ENCODE measurements at places on chromosomes 2 and 18.
A peak's percentile ranks its signal among the peaks of the same experiment; 100 is the strongest.

GRCh38 chr2:78263571-78263970 is 741.4 kb upstream of the LRRTM4 start:
- no peak for DNase-seq

- no peak for DNase-seq
These were observed 23.2 kb downstream of the DNAJC27 start for GRCh38 chr2:24948506-24948905.

DNA sequence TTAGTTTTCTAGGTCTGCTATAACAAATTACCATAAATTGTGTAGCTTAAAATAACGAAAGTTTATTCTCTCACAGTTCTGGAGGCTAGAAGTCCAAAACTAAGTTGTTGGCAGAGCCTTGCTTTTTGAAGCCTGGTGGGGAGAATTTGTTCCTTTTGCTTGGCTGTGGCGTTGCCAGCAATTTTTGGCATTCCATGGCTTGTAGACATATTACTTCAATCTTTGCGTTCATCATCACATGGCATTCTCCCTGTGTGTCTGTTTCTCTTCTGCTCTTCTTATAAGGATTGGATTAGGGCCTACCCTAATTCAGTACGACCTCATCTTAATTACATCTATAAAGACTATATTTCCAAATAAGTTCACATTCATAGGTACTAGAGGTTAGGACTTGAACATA is 217.7 kb downstream of the MBD5 start:
- peak; percentile 79 for DNase-seq

DNA sequence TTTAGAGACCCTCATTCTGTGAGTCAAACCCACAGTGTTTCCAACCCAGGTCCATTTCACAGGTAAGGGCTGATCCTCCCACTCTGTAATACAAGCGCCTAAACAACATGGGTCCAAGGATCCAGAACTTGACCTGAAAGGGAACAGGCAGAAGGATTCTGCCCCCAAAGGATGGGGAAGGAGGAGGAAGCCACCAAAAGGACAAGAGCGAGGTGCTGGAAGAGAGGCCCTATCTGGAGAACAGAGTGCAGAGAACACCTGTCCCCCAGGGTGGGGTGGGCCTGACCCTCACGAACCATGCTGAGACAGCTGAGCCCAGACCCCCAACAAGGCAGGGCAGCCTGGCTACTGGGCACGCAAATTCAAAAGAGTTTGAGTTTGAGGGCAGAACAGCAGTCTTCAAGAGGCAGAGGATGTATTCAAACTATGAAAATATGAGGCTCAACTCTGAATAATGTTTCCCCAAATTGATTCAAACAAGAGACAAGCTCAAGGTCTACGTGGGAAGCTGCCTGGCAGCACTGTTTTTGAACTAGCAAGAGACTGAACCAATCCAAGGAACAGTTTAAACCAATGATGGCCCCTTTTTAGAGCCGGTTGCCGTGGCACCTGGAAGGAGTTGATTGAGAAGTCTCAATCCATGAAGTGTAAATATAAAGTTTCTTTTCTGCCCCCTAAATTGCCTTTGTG is 212.7 kb downstream of the ALPK2 start:
- DNase-seq, result no peak

DNA sequence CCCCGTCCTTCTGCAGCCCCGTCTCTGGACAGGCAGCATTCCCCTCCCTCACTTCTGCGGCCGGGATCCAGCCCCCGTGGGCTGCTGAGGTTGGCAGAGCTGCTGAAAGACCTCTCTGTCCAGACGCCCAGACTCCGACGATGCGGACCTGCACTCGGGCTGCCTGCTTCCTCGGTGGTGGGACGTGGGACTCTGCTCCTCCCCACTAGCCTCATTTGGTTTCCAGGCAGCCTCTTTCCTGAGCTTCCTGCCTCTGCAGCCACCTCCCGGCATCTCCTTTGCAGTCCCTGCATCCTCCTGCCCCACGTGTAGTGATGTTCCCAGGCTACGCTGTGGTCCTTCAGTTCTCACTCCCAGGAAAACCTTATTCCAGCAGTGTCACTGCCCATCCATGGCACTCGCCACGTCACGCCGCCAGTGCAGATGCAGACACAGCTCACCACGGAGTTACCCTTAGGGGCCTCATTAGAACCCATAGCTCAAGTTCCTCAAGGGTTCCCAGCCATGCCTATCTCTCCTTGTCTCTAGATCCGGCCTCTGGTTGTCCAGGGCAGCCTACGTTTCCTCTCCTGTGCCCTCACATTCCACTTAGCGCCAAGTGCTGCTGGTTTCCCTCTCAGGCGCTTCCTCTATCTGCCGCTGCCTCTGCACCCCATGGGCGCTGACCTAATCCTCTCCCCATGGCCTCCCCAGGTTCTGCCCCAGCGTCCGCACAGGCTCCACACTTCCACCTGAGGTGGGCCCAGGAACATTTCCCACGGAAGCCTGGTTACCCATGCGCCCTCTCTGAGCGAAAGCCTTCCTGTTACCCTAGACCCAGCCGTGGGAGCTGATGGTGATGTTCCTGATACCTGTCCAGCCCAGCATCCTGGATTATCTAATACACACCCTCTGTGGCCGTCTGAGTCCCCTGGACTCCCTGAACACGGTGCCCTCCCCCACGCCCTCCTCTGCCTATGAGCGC is 318.3 kb upstream of the MYT1L start:
- no peak for DNase-seq

- no peak for DNase-seq
These were observed 221.8 kb downstream of the AGAP1 start for GRCh38 chr2:235715601-235716000.

DNA sequence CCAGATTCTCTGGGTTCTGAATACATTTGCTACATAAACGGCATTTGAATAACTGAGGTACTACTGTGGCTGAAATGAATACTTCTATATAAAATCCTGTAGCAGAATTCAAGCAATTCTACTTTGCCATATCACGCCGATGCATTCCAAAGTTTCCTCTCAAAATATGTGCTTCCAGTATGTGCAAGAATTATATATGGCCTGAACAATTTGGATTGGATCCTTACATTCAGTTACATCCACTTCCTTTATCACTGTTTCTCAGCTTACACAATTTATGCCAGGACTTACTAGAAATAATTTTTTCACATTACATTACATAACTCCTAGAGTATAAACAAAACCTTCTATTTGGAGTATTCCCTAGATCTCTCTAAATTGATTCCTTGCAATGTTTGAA is 46.3 kb upstream of the STAT4 start:
- no peak for DNase-seq

- no peak for DNase-seq
These were observed 6.6 kb downstream of the BCL11A start for GRCh38 chr2:60546756-60547420.

- DNase-seq, result no peak
These were observed 1052.6 kb upstream of the PIK3C3 start for GRCh38 chr18:40902436-40902835.

GRCh38 chr18:37392648-37393047 is 172.9 kb downstream of the CELF4 start:
- DNase-seq, result no peak

- DNase-seq, result no peak
These were observed 251.9 kb downstream of the EIPR1 start for GRCh38 chr2:3125761-3126130.

DNA sequence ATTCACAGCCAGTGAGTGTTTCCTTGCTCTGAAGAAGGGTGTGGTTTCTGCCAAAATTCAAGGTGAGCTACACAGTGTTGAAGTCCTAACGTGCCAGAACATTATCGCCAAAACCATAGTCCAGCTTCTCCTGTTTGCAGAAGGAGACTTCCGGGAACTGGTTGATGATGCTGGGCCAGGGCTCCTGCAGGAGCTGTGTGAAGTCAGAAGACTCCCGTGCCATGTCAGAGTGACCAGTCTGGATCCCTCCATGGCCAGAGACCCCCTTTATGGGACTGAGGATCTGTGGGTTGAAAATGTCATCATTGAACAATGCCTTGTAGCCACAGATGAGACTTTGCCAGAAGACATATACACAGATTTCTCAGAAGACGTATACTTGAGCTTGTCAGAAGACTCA is 96.0 kb upstream of the RAB12 start:
- no peak for DNase-seq

DNA sequence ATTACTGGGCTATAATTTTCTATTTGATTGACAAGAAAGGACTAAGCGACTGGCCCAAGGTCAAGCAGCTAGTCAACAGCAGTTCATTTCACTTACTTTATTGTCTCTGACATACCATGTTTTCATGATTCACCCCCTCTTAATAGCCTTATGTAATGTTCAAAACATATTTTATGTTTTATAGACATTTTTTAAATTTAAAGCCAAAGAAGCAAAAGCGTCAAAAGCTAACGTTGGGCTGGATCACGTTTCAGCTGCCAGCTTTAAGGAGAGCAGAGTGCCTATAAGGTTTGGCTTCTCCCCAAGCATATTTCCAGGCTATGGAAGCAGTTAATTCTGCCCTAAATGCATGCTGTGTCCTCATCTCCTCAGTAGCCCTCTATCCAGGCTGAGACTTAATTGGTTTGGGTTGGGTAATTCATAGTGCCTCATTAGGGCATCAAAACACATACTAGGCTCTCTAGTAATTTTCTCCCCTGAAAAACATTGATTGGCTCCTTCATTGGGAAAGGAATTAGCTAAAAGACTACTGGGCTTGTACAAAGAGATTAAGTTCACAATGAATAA is 94.8 kb upstream of the CREB1 start:
- no peak for DNase-seq

- DNase-seq, result no peak
These were observed 116.0 kb downstream of the GBX2 start for GRCh38 chr2:236052206-236052605.

DNA sequence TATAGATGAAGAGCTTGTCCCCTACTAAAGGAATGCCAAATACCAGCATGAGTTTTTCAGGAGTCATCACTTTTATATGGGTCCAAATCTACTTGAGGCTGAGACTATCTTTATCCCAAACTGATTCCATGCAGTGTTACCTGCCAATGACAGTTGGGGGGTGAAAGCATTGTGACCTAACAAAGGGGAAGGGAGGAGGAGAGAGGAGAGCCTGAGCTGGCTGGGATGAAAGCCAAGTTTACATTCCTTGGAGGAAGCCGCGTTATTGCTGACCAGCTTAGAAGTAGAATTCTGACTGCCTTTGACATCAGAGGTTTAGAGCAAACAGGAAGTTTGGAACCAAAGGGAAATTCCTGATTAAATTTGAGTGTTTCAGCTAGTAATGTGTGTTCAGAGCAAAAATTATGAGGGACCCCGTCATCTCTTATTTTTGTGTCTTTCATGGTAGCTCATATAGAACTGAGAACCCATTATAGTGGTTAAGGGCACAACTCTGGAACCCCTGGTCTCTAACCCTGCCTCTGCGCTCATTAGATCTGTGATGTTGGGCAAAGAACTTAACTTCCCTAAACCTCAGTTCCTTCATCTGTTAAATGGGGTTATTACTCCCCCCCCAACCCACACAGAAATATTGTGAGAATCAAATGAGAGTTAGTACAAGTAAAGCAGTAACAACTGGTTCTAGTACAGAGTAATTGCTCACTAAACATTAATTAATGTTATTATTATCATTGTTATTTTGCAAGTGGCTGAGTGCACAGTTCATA is 199.3 kb upstream of the EPAS1 start:
- peak; percentile 96 for DNase-seq

- no peak for DNase-seq
These were observed 120.0 kb downstream of the COL4A4 start for GRCh38 chr2:227043981-227044380.

GRCh38 chr2:160199683-160200389 is at the start of gene ITGB6:
ITGB6 (minus strand) TSS chr2:160200272; CDS start chr2:160200063, 209 bp downstream.
- DNase-seq, result no peak

- DNase-seq, result peak; percentile 11
These were observed 203.0 kb downstream of the SOCS6 start for GRCh38 chr18:70491734-70492348.

DNA sequence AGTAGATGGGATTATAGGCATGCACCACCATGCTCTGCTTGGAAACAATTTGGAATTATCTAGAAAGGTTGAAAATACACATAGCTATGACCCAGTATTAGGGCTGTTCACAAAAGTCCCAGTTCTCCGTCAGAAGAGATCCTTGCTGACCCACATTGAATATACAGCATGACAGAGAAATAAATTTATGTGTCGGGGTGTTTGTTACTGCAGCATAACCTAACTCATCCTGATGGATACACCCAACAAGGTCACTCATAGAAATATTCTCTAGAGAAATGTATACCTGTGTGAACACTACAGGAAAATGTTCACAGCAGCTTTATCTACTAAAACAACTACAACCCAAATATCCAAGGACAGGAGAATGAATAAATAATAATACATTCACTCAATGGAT is 9.0 kb downstream of the TBC1D8 start:
- no peak for DNase-seq

- peak; percentile 47 for DNase-seq
These were observed 176.9 kb downstream of the PARD3B start for GRCh38 chr2:204722207-204722606.

DNA sequence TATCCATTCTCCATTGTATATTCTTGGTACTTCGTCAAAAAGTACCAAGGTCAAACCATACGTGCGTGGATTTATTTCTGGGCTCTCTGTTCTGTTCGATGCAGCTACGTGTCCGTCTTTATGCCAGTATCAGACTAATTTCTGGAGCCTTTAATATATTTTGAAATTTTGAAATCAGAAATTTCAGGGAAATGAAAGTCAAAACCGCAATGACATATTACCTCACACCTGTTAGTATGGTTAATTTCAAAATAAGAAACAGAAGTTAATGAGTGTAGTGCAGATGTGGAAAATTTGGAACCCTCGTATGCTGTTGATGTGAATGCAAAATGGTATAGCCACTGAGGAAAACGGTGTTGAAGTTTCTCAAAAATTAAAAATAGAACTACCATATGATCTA is 156.1 kb upstream of the TRIB2 start:
- no peak for DNase-seq

GRCh38 chr2:178886006-178886405 is 78.8 kb upstream of the TTN start:
- no peak for DNase-seq

DNA sequence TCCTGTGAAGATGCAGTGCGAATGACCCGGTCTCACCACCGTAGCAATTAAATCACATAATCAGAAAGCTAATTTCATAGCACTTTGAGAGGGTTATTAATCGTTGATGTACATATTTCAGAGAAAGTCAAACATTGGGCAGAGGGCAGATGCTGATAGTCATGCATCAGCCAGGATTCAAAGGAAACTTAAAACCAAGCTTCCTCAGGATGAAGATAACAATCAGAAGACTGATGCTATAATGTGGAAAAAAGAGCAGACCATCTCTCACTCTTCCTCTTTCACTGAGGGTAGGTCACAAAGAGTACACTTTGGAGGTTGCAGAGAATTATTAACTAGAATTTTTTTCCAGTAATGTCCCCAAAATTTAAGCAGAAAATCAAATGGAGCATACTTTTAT is 1027.7 kb upstream of the ZEB2 start:
- DNase-seq, result no peak

- DNase-seq, result no peak
These were observed 1.6 kb downstream of the PKDCC start for GRCh38 chr2:42049221-42050009.

DNA sequence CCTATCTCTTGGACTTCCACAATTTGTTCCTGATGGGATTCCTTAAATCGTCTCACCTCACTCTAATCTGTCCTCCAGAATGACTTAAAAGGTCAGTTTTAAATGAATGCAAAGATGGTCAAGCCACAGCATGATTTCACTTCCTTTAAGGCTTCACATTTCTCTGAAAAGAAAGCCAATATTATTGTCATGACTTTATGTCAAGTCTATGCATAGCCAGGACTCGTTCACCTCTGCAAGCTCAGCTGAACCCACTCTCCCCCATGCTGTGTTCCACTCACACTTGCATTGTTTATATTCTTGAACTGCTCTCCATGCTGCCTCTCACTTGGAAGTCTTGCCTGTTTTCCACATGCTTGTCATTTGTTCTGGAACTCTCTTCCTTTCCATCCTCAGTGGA is 298.4 kb upstream of the MMADHC start:
- no peak for DNase-seq
